ENCODE measurements at places on chromosomes 5 and 9. TPM values are rescaled to one million over a fixed set of nuclear protein-coding genes. Genes with fewer than 3 reads are reported as not detected.

- no peak overlapping the region for H3K4me3 ChIP-seq
- H3K27ac ChIP-seq: no peak overlapping the region
- no peak for DNase-seq
- peaks cover 6% of the 10 kb centered on the region for H3K4me1 ChIP-seq
- H3K27me3 ChIP-seq: no peaks in the 10 kb centered on the region
- no peaks in the 10 kb centered on the region for H3K36me3 ChIP-seq
Measured at GRCh38 chr5:14944996-14945395, 73.4 kb upstream of the ANKH start.

DNA sequence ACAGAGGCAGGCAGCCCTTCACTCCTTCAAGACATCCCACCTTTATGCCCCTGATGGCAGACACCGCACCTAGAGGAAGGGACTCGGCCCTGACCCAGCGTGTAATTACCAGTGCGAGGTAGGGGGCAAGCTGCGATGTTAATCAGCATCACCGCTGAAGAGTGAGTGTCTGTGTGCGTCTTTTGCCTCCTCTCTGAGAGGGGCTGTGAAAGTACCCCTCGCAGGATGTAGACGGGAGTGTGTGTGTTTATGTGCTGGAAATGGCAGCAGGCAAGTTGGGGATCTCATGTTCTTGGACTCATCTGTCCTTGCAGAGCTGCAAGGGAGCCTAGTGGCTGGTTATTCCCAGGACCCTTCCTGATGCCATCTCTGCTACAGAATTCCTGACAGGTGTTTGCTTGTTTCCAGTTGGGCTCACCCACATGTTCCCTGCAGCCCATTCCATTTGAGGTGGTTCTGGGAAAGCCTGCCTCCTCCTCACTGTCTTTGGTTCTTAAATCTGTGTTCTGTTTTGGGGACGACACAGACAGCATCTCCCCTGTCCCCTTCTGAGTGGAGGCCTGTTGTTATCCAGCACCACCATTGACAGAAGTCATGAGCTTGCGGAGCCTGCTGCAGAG, 70.5 kb downstream of the ZNF618 start:
- no peak overlapping the region for H3K4me3 ChIP-seq
- peak; percentile 51 for DNase-seq
- peaks cover 22% of the 10 kb centered on the region for H3K36me3 ChIP-seq
- H3K27me3 ChIP-seq: no peaks in the 10 kb centered on the region
- H3K4me1 ChIP-seq: peaks cover 26% of the 10 kb centered on the region
- no peak overlapping the region for H3K27ac ChIP-seq

DNA sequence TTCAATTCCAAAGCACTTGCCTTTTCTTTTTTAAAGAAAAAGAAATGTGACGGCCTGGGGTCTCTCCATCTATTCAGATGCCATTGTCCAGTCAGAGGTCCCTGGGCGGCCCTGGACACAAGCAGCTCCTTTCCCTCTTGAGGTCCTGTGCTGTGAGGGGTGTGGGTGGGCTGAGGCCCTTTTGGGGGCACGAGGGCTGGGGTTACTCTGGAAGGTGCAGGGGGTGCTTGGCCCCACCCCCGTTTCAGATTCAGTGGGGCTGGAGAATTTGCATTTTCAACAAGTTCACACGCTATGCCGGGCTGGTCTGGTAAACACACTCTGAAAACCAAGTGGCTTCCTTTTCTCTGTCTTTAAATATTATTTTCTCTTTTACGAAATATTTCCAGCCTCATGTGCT, 91.4 kb upstream of the PHYKPL start:
- peaks cover 12% of the 10 kb centered on the region for H3K27me3 ChIP-seq
- H3K4me3 ChIP-seq: no peak overlapping the region
- peaks cover 33% of the 10 kb centered on the region for H3K4me1 ChIP-seq
- no peak for DNase-seq
- H3K36me3 ChIP-seq: no peaks in the 10 kb centered on the region
- H3K27ac ChIP-seq: no peak overlapping the region

The PCYOX1L gene
- total RNA-seq: 18.5 TPM

The CCL27 gene
- 0.43 TPM for total RNA-seq
